ENCODE measurements at places on chromosomes 7 and 10.

- DNase-seq: peak; percentile 25
Observed at GRCh38 chr7:87354749-87355148, 9.3 kb downstream of the CROT start.

DNA sequence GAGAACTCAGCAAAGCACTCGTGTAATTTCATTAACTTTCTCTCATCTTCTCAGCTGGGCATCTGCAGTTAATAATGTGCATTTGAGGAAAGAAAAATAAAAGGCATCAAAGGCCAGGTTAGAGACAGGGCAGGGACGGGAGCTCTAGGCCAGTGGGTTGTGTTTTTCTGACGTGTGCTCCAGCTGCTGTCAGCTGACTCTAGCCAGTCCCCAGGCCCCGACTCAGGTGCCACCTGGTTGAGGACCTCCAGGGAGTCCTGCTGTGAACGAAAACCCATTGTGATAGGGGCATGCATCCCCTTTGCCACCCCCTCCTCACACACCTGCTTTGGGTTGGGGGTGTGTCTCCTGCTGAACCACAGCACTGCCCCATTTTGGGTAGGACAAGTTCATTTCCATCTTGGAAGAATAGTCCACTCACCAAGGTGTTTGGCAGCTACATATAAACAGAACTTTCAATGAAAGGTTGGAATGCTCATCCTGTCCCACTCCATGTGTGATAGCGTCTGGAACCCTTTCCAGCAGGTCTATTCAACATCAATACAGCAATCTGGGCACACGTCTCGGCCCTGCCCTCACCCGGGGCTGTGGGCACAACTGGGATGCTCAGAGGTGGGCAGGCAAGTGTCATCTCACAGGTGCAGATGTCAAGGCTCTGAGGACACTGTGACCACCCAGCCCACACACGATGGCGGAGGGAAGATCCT lies 146.1 kb upstream of the FAM20C start:
- DNase-seq: no peak

GRCh38 chr10:100348389-100348927 lies 1.4 kb downstream of the SCD start:
- DNase-seq: no peak

GRCh38 chr7:77980087-77980713 lies 181.6 kb downstream of the PHTF2 start:
- DNase-seq: no peak

- DNase-seq: no peak
Observed at GRCh38 chr10:110609605-110610004, 34.5 kb upstream of the RBM20 start.

DNA sequence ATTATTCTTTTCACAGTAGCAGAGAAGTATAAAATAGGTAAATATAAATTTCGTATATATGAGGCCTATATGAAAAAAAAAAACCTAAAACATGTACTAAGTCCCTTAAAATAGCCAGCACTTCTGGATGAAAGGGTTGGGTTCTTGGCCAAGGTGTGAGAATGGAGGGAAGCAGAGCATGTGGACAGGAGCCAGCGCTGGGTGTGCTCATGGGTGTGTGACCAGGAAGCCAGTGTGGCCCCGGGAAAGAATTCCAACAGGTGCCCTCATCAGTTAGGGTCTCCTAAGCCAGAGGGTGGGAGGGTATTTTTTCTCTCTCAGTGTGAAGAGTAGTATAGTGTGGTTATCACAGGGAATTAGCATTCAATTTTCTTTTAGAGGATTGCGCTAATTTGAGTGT lies 401.9 kb upstream of the IGFBP3 start:
- no peak for DNase-seq

DNA sequence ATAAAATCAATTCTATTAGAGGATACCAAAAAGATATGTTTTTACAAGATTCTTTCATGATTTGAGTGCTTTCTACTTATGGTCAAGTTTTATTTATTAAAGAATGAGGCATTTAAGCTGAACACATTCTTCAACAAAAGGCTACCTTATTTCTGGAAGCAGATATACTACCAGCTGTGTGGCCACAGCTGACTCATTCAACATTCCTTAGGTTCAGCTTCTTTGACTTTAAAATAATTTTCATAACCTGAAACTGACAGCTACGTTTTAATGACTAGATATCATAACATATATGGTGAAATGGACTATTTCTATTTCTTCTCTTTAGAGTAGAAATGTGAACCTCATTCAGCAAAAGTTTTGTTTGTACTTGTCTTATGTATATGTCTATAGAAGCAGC lies 414.2 kb upstream of the SEMA3C start:
- DNase-seq: no peak

GRCh38 chr10:121459622-121460453 lies 138.4 kb downstream of the FGFR2 start:
- no peak for DNase-seq

- no peak for DNase-seq
Observed at GRCh38 chr10:118332236-118332635, 9.9 kb downstream of the FAM204A start.

Measured in lung (tissue), 17 donors.